ENCODE measurements at places on chromosomes 7 and 10. TPM values are rescaled to one million over a fixed set of nuclear protein-coding genes. Genes with fewer than 3 reads are reported as not detected.

PEX1 gene
- total RNA-seq = 22.8 TPM

HK1 gene
- 61.8 TPM for total RNA-seq

ACBD7 gene
- 3.1 TPM for total RNA-seq

ZNHIT1 gene
- 57.7 TPM for total RNA-seq

- DNase-seq = no peak
Measured at GRCh38 chr10:103800789-103801540, 54.4 kb downstream of the SH3PXD2A start.

DNA sequence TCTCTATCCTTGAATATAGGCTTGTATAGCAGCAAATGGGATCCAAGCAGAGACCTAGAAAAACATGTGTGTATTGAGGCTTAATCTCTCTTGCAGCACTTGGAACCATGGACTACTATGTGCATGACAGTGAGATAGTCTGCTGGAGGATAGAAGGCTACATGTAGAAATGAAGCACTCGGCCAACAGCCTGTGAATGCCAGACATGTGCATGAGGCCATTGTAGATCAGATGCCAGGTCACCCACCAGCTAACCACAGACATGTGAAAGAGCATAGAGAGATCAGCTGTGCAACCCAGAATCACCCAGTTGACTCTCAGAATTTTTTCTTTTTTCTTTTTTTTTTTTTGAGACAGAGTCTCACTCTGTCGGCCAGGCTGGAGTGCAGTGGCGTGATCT, 90.9 kb downstream of the NT5C2 start:
- no peak for DNase-seq

- no peak for DNase-seq
Measured at GRCh38 chr10:43372765-43373361, 1.4 kb downstream of the FXYD4 start.

GRCh38 chr10:129883029-129883428, 81.0 kb downstream of the EBF3 start:
- DNase-seq = no peak

All from mesothelial cell of epicardium (in vitro differentiated cells).